Activated CD4-positive, alpha-beta T cell treated with anti-CD3 and anti-CD28 coated beads, Interleukin-2, amount 10 ng/mL, durations not matched to agents 7 days and 5 days (primary cell): ENCODE measurements at places on chromosomes 1 and 21.

DNA sequence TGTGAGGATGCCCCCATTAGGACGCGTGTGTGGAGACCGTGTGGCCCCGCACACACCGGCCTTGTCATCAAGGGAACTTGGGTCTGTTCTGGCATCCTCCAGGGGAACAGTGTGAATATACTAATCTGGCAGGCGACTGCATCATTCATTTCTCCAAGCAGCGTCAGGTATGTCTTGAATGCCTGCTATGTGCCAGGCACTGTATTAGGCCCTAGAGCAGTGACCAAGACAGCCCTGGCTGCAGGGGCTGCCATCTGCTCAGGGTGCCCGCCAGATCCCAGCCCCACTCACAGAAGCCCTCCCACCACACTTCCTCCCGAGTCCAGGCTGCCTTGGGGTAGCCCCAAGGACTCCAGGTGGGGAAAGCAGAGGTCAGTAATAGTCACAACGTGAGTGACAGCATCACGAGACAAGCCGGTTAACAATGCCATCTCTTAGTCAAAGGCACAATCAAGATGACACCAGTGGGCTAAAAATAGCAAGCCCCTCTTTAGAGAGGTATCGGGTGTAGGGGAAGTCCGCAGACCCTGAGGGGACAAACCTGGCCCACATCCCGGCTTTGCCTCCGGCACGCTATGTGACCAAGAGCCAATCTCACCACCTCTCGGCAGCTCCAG, 7.5 kb upstream of the LAPTM5 start:
- DNase-seq = no peak

- DNase-seq = no peak
Measured at GRCh38 chr1:54834007-54834541, 33.0 kb upstream of the TTC22 start.

DNA sequence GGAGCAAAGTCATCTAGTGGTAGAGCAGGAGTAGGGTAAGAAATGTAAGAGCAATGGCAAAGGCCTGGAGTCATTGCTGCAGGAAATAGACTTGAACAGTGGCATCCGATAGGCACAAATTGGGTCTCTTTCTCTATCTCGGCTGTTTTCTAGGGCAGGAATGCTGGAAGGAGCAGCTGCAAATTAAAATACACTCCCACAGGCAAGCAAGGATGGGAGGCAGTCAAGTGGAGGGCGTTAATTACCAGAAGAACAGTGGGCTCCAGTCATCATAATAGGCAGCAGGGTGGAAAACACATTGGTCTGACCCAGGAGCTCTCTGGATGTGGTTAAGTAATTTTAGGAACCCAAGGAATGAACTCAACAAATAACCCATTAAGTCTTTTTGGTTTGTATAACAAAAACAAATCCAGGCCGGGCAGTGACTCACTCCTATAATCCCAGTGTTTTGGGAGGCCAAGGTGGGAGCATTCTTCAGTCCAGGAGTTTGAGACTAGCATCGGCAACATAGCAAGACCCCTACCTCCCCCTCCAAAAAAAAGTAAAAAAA, 7.8 kb upstream of the TDRD5 start:
- no peak for DNase-seq

DNA sequence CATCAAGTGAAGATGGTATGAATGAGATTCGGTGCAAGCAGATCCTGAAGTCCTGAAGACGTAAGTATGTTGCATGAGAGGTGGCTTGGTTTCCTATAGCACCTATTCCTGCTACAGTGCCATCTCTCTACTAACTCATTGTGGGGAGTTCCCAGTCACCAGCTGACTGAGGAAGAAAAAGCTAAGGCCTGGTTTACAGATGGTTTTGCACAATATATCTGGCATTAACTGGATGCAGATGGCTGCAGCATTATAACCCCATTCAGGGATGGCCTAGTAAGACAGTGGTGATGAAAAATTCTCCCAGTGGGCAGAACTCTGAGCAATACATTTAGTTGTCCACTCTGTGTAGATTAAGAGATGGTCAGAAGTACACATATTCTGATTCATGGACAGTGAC, 36.7 kb downstream of the RTCA start:
- no peak for DNase-seq

- DNase-seq = no peak
Measured at GRCh38 chr1:223350361-223350908, 13.5 kb downstream of the SUSD4 start.

GRCh38 chr1:239434181-239434580, 47.8 kb downstream of the CHRM3 start:
- no peak for DNase-seq

DNA sequence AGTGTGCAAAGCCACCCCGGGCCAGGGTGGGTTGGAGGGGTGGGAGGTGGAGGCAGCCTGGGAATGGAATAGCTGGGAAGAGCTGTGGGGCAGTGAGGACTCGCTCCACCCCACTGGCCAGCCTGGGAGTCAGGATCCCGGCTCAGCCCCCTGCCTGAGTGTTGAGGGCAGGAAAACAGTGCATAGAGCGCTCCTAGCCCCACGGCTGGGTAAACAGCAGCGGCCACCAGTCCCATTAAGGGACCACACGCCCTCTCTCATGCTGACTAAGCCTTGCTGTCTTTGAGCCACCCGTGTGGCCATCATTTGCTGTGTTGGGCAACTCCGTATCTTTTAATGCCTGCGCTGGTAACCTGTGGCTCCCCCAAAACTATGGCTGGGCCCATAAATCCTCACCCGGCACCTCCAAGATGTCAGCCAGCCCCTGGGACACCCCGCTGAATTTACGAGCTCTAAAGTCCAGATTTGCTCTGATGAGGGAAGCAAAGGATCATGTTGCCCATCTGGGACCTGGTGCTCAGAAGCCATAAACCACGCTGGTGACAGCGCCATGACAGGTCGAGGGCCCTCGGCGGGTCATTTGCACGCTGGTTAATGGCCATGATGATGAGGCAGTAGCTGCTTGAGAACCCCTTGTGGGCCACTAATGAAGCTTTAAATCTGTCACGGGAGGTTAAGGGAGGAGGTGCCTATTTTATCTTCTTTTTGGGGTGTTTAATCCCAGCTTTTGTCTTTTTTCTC, 34.9 kb downstream of the SYF2 start:
- no peak for DNase-seq

DNA sequence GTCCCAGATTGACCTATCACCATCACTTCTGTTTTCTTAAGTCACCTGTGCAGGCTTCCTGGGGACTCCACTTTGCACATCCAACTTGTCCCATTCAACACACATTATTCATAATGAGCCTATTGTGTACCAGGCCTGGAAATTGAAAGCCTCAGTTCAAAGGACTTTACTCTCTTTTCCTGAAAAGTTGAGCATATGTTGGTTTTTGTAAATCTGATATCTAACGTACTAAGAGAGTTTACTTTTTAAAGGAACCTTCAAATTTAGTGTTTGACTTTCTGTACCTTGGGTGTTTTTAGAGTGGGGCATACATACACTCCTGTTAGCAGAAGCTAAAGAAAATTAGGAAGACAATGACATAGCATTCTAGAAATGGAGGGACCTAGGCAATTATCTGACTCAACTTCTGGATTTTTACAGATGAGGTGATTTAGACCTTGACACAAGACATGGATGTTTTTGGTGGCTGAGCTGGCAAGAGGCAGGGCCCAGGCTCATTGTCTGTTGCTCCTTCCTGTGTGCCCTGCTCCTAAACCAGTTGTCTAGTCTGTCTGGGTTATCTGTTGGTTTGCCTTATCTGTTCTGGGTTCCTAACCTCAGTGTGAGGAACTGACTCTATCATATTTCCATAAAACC, 336.5 kb downstream of the RPS6KC1 start:
- no peak for DNase-seq

DNA sequence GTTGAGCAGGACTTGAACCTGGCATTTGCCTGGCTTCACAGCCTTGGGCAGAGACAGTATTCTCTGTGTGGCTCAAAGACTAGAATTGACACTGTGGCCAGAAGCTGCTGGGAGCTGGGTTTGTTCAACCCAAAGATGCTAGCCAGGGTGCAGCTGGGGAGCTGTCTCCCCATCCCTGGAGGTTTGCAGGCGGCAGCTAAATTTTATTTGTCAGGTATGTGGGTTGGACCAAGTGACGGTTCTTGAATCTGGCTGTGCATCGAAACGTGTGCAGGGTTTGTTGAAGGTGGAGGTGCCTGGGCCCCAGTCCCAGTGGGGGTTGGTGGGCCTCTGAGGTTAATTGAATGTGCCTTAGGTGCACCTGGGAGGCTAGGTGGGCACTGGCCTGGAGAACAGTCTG, 11.8 kb downstream of the WNT4 start:
- DNase-seq = no peak

GRCh38 chr1:221868593-221869303, 126.9 kb upstream of the DUSP10 start:
- DNase-seq = no peak

DNA sequence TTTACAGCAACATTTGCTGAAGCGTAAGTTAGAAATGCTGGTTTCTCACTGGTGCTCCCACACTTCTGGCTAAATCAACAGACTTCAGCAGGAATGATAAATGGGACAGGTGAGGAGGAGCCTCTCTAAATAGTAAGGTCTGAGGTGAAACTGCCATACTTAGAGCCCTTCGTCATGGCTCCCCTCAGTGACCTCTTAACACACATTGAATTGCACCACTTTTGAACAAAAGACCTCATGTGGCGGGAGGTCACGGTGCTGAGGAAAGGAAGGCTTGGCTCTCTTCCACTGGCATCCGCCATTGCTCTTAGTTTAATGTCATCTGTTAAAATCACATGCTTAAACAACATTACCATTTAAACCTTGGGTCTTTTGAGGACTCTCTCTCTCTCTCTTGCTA, 3.4 kb downstream of the MAP3K7CL start:
- DNase-seq = no peak

DNA sequence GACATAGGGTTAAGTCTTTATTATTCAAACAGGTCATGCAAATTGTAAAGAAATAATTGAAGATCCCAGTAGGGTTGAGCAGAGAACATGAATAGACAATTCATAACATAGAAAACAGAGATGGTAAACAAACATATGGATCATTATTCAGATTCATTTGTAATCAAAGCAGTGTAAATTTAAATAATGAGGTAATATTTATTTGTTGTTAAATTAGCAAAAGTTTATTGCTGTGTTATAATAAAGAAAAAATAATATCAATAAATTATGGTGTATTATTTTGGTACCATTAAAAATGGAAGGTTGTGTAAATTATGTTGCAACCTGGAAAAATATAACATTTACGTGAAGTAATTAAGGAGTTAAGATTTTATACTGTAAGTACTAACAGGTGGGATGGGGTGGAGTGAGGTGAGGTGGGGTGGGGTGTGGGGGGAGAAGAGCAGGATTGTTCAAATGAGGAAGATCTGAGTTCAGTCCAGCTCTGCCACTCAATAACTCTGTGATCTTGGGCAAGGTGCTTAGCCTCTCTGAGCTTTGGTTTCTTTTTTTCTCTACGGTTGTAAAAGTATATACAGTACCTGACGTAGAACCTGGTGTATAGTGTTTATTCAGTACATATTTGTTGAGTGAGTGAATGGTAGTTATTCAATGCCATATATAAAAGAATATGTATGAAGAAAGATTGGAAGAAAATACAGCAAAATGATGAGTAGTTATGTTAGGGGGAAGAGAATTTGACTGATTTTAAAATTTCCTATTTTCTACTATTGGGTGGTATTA, 140.3 kb upstream of the KIF26B start:
- DNase-seq = no peak

GRCh38 chr1:11925938-11926292, 312 bp downstream of the KIAA2013 start:
- peak; percentile 30 for DNase-seq

GRCh38 chr1:244393604-244394176, 58.0 kb downstream of the ADSS2 start:
- no peak for DNase-seq

- DNase-seq = no peak
Measured at GRCh38 chr1:116877141-116877818, 32.4 kb upstream of the PTGFRN start.

DNA sequence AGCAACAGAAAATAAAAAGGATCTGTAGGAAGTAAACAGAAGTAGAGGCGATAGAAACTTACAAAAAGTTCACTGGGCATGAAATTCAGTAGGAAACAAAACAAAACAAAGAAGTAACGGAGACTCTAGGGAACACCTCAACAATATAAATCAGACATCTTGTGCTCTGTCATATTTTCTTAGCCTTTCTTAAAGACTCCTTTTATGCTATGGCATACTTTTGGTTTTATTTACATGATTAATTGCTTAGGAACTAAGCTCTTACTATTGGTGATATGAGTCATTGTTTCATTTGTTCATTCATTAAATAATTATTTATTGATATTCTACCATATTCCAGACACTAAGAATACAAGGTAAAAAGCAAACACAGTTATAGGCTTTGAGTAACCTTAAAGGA, 126.6 kb downstream of the KCNT2 start:
- DNase-seq = no peak

DNA sequence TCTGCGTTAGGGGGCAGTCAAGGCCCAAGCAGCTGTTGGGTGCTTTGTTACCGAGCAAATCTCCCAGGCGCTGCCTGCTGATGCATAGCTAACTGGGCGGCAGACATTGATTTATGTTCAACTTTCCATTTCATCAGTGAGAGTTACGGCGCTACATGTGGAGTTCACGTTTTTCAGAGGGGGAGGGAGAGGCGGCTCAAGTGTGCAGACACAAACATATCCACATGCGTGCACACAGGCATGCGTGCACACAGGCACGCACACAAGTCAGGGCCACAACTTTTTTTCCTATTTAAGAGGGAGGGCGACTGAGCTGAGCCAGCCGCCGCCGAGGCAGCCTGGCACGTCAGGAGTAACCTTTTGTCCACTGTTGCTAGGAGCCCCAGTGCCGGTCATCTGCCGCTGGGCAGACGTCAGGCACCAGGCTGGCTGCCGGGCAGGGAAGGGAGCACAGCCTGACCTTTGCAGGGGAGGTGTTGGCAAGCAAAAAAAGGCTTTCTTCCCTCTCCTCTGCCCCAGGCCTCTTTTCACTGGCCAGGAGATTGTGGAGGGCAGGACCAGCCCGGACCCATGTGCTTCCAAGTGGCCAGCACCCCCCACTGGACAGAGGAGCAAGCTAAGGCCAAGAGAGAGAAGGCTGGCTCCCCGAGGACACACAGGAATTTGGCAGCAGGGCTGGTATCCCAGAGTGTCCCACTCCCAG, 73.3 kb downstream of the MRPL37 start:
- DNase-seq = no peak

DNA sequence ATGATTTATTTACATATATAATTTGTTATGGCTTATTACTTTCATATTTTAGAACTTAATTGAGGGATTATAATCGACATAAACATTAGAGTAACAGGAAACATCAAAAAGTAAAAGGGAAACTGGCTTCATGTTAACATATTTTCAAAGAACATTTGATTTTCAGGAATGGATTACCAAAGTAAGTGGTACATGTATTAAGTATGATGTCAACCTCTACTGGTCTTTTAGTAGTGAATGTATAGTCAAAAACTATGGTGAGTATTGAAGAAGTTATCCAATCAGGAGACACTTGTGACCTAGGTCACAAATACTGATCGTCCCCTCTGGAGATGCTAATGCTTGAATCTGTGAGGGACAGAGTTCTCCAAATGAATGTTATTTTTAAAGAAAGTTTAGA, 768.9 kb upstream of the ADGRL4 start:
- DNase-seq = no peak

DNA sequence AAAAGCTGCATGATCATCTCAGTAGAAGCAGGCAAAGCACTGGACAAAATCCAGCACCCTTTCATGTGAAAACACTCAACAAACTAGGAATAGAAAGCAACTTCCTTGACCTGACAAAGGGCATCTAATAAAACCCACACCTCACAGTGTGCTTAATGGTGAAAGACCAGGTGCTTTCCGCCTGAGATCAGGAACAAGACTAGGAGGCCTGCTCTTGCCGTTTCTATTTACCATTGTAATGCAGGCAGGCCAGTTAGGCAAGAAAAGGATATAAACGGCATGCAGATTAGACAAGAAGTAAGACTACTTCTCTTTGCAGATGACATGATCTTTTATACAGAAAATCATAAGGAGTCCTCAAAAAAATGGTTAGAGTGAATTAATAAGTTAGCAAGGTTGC, 37.2 kb downstream of the SLC37A1 start:
- DNase-seq = no peak
